Endothelial cell (in vitro differentiated cells): ENCODE measurements at places on chromosomes 3 and 15. TPM values are rescaled to one million over a fixed set of nuclear protein-coding genes. Genes with fewer than 3 reads are reported as not detected.

DNA sequence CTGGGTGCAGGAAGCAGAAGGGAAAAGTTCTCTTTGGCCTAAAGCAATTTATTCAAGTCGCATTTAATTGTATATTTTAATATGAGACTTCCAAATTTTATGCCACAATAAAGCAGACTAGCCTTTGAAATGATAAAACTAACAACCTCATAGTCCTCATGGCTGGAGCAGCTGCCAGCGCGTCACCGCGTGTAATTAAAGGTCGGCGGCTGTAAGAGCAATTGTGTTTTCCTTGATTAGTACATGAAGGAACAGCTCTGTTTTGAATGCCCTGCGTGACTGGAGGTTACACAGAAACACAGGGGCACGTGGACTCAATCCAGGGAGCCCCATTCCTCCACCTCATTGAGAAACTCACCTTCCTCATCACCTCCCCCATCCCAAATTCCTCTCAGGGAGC lies 10.1 kb upstream of the LRRC15 start:
- no peak for DNase-seq
- H3K36me3 ChIP-seq: no peaks in the 10 kb centered on the region
- no peak overlapping the region for H3K27ac ChIP-seq
- H3K4me1 ChIP-seq: peaks cover 42% of the 10 kb centered on the region

- no peak overlapping the region for H3K27ac ChIP-seq
- no peak for DNase-seq
- H3K36me3 ChIP-seq: no peaks in the 10 kb centered on the region
- H3K27me3 ChIP-seq: no peaks in the 10 kb centered on the region
These were observed 409.4 kb downstream of the PDCD6IP start for GRCh38 chr3:34207806-34208205.

The CACNA1D gene
- 208 TPM for total RNA-seq

- H3K4me1 ChIP-seq: peaks cover under 1% of the 10 kb centered on the region
- no peaks in the 10 kb centered on the region for H3K27me3 ChIP-seq
- no peak for DNase-seq
- H3K4me3 ChIP-seq: no peak overlapping the region
These were observed 108.3 kb downstream of the TFDP2 start for GRCh38 chr3:142040941-142041491.

GRCh38 chr15:96593735-96594134 lies 263.2 kb downstream of the NR2F2 start:
- H3K27me3 ChIP-seq: peaks cover 1% of the 10 kb centered on the region
- no peak overlapping the region for H3K4me3 ChIP-seq
- H3K27ac ChIP-seq: no peak overlapping the region
- H3K4me1 ChIP-seq: no peaks in the 10 kb centered on the region

- peaks cover 4% of the 10 kb centered on the region for H3K27me3 ChIP-seq
- DNase-seq: no peak
- peaks cover 10% of the 10 kb centered on the region for H3K4me1 ChIP-seq
- no peak overlapping the region for H3K27ac ChIP-seq
- H3K4me3 ChIP-seq: no peak overlapping the region
- H3K36me3 ChIP-seq: no peaks in the 10 kb centered on the region
These were observed 6.8 kb downstream of the CSTA start for GRCh38 chr3:122331886-122332285.

The CSPG5 gene
- 0.23 TPM for total RNA-seq

DNA sequence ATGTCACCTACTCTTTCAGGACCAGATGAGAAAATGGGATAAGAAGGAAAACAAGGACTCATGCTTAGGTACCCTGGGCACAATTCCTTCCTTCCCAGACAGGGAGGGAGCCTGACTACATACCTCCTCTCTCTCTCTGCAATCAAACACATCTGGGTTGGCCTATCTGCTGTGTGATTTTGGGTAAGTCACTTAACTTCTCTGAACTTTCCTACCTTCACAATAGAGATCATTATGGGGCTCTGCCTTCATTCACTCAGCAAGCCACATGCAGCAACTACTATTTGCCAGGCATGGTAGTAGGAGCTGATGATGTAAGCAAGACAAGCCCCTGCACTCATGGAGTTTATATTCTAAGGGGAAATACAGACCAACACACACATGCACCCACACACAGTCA lies 251.2 kb downstream of the SHQ1 start:
- H3K4me1 ChIP-seq: peaks cover 37% of the 10 kb centered on the region
- peaks cover 4% of the 10 kb centered on the region for H3K36me3 ChIP-seq
- H3K27me3 ChIP-seq: peaks cover 17% of the 10 kb centered on the region
- DNase-seq: no peak

- H3K4me1 ChIP-seq: peaks cover 26% of the 10 kb centered on the region
- H3K27me3 ChIP-seq: peaks cover 3% of the 10 kb centered on the region
- no peak overlapping the region for H3K27ac ChIP-seq
- H3K36me3 ChIP-seq: no peaks in the 10 kb centered on the region
These were observed 183.5 kb upstream of the C2CD4B start for GRCh38 chr15:62348623-62349022.

- H3K4me3 ChIP-seq: no peak overlapping the region
- H3K36me3 ChIP-seq: no peaks in the 10 kb centered on the region
- DNase-seq: no peak
- no peak overlapping the region for H3K27ac ChIP-seq
These were observed 16.3 kb upstream of the VPS8 start for GRCh38 chr3:184795522-184796190.

- H3K4me3 ChIP-seq: no peak overlapping the region
- no peak for DNase-seq
- H3K4me1 ChIP-seq: no peaks in the 10 kb centered on the region
- no peaks in the 10 kb centered on the region for H3K27me3 ChIP-seq
- H3K36me3 ChIP-seq: no peaks in the 10 kb centered on the region
- no peak overlapping the region for H3K27ac ChIP-seq
These were observed 407.1 kb upstream of the MCTP2 start for GRCh38 chr15:93823971-93824913.

GRCh38 chr3:171351676-171352075 lies 108.5 kb downstream of the TNIK start:
- peaks cover 37% of the 10 kb centered on the region for H3K4me1 ChIP-seq
- H3K27me3 ChIP-seq: peaks cover 5% of the 10 kb centered on the region
- no peak overlapping the region for H3K4me3 ChIP-seq
- no peaks in the 10 kb centered on the region for H3K36me3 ChIP-seq
- DNase-seq: no peak

DNA sequence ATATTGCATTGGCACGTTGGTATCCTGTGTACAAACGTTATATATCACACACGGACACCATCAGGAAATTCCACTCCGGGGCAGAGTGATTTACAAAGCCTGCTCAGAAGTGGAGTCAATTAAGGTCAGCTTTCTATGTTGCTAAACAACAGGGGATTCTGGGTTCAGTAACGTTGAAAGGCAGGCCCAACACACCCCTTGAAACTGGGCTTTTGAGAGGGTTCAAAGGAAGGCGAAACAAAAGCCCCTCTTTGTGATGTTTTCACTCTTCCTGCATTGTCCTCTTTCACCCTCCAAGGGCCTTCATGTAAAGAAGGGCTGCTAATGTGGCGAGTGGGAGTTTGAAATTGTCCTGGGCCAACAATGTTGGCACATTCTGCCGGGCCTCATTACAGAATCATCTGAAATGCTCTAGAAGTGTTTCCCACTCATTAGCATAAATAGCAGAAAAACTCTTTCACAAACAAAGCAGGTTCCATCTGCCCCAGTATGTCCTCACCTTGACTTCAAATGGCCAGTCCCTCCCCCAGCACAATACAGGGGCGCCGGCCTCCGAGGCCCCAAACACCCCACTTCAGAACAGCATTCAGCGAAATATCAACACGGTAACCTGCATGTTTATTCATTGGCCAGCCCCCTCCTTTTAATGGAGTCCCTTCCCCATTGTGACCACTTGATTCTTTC lies 76.4 kb downstream of the HES1 start:
- no peak for DNase-seq
- H3K4me3 ChIP-seq: no peak overlapping the region
- no peak overlapping the region for H3K27ac ChIP-seq
- H3K36me3 ChIP-seq: no peaks in the 10 kb centered on the region

DNA sequence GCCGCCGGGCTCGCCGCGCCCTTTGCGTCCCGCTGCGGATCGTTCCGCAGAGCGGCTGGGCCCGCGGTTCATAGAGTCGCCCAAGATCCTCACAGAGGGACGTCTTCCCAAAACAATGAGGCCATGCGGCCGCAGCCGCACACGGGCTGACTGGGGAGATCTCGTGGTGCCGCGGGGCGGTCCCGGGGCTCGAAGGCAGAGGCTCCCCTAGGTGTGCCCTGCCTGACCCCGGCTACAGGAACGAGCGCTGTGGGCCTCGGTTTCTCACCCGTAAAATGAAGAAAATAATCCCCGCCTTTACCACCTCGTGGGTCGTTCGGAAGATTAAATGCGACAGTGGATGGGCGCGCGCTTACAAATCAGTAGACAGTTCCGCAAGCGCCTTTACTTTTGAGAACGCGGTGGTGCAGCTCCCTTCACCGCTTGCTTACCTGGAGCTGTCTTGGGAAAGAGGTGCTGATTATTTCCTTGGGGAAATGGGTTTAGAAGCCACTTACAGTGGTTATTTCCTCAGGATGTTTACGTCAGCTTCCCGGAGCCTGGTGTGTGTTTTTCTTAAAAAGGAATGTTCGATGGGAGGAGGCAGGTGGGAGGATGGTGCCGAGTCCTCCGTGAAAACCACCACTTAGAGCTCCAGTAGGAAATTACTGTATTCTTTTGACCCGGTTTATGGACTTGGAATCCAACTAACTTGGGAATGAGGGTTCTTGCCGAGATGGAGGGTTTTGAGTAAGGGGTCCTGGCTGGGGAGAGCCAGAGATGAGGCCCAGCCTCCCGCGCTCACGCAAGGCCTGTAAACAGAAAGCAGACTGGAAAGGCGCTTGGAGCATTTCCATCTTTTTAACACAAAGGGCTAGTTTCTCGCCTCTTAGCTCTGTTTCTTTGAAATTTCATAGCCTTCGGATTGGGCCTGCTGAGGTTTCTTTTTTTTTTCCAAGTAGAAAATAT lies 1.9 kb upstream of the MEX3B start:
- H3K4me3 ChIP-seq: peak overlapping the region; percentile 92
- DNase-seq: peak; percentile 49

DNA sequence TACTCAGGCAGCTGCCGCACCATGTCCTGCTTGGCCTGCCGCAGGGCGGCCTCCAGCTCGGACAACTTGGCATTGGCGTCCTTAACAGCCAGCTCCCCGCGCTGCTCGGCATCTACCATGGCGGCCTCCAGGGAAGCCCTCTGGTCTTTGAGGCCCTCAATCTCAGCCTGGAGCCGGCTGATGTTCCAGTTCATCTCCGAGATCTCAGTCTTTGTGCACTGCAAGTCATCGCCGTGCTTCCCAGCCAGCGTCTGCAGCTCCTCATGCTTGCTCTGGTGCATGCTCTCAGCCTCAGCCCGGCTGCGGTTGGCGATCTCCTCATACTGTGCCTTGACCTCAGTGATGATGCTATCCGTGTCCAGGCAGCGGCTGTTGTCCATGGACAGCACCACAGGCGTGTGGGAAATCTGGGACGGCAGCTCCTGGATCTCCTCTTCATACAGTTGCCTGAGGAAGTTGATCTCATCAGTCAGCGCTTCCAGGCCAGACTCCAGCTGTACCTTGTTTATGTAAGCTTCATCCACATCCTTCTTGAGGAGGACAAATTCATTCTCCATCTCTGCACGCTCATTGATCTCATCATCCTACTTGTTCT lies 15.5 kb upstream of the PSTPIP1 start:
- no peaks in the 10 kb centered on the region for H3K36me3 ChIP-seq
- peaks cover 3% of the 10 kb centered on the region for H3K27me3 ChIP-seq
- DNase-seq: no peak
- H3K4me1 ChIP-seq: no peaks in the 10 kb centered on the region

The GOLGA8S gene
- 0.28 TPM for total RNA-seq

GRCh38 chr15:76664895-76665294 lies 240.2 kb downstream of the SCAPER start:
- no peaks in the 10 kb centered on the region for H3K4me1 ChIP-seq
- peaks cover 2% of the 10 kb centered on the region for H3K27me3 ChIP-seq
- H3K4me3 ChIP-seq: no peak overlapping the region
- no peak overlapping the region for H3K27ac ChIP-seq
- no peak for DNase-seq

The AQP9 gene
- total RNA-seq: not detected

The NRROS gene
- total RNA-seq: 18.6 TPM

GRCh38 chr3:64266983-64267382 lies 41.7 kb upstream of the PRICKLE2 start:
- peaks cover 6% of the 10 kb centered on the region for H3K36me3 ChIP-seq
- H3K27me3 ChIP-seq: no peaks in the 10 kb centered on the region
- H3K27ac ChIP-seq: no peak overlapping the region
- H3K4me1 ChIP-seq: peaks cover 25% of the 10 kb centered on the region
- no peak for DNase-seq

- peaks cover 2% of the 10 kb centered on the region for H3K27me3 ChIP-seq
- H3K27ac ChIP-seq: no peak overlapping the region
- H3K4me1 ChIP-seq: peaks cover 49% of the 10 kb centered on the region
- no peak overlapping the region for H3K4me3 ChIP-seq
- H3K36me3 ChIP-seq: no peaks in the 10 kb centered on the region
These were observed 296.6 kb downstream of the TLE3 start for GRCh38 chr15:69801144-69801543.

GRCh38 chr3:63727233-63727632 lies 74.8 kb downstream of the SNTN start:
- H3K4me1 ChIP-seq: no peaks in the 10 kb centered on the region
- no peaks in the 10 kb centered on the region for H3K27me3 ChIP-seq
- no peak overlapping the region for H3K27ac ChIP-seq
- DNase-seq: no peak

DNA sequence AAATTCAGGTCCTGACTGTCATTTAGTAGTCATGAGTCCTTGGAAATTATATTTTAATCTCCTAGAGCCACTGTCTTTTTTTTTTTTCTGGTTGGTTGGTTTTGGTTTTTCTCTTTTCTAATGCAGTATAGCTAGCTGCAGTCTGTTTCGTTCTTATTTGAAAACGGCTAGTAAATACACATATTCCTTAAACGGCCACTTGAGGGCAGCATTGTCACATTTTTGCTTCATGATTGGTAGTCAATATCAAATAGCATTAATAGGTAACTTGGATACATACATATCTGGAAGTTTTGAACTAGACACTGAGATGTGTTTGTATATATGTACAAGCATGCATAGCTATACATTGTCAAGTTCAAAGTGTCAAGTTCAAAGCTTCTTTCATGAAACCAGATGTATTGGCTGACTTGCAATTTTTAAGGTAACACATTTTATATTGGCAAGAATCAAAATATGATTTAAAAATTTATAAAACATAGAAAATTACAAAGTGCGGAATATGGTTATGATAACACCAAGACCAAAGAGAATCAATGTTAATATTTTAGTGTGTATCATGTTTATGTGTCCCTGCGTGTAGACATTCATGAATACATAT lies 22.5 kb downstream of the GABRA5 start:
- peak; percentile 55 for DNase-seq
- H3K36me3 ChIP-seq: peaks cover 9% of the 10 kb centered on the region
- H3K4me3 ChIP-seq: no peak overlapping the region
- H3K27ac ChIP-seq: no peak overlapping the region
- peaks cover 5% of the 10 kb centered on the region for H3K27me3 ChIP-seq
- H3K4me1 ChIP-seq: no peaks in the 10 kb centered on the region

DNA sequence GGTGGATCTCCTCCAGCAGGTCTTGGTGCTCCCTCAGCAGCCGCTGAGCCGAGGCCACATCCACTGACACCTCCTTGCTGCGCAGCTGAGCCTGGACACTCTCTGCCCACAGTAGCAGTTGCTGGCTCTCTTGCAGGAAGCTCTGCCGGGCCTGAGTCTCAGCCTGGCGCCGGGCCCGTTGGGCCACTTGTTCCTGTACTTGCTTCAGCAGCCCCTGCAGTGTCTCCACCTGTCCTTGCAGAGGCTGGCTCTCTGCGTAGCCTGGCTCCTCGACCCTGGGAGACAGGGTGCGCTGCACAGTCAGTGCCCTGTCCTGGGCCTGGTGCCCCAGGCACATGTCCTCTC lies 15.5 kb downstream of the SPTBN5 start:
- peaks cover 3% of the 10 kb centered on the region for H3K4me1 ChIP-seq
- H3K27ac ChIP-seq: no peak overlapping the region
- peaks cover 20% of the 10 kb centered on the region for H3K27me3 ChIP-seq
- no peak for DNase-seq
- H3K4me3 ChIP-seq: peak overlapping the region; percentile 16

- no peak overlapping the region for H3K27ac ChIP-seq
- H3K4me3 ChIP-seq: no peak overlapping the region
These were observed 33.3 kb downstream of the CA12 start for GRCh38 chr15:63348392-63348791.
